ENCODE measurements at places on chromosomes 12 and 14.

DNA sequence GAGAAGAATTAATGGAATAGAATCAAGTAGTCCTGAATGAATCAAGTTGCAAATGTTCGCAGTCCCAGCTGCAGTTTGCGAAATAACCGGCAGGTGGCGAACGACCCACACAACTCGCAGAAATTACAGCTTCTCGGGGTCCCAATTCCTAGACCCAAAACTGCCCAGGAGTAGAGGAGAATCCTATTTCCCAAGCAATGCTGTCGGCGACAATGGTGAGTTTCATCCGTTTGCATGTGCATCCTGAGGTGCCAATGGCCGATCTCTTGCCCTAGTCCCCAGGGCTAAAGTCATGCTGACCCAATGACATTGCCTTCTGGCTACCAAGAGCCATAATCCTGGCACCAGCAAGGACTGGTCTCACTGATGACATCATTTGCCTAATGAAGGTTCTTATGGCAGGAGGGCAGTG is 8.5 kb upstream of the ASCL1 start:
- DNase-seq, result peak; percentile 67

DNA sequence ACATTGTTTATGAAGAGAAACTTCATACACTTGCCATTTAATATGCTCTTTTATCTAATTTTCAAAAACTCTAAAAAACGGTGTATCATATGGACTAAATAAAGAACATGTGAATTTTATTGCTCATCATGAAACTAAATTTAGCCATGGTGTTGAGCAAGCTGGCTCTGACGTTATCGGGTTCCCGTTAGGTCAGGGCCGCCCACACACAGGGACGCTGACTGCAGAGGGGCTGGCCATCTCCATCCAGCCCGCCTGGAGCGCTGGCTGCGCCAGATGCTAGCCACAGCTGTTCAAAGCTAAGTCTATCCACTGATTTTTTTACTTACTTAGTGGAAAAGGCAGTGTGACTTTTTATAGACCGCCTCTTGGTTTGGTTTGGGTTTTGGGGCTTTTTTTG is 36.5 kb upstream of the DYNC1H1 start:
- DNase-seq, result no peak

DNA sequence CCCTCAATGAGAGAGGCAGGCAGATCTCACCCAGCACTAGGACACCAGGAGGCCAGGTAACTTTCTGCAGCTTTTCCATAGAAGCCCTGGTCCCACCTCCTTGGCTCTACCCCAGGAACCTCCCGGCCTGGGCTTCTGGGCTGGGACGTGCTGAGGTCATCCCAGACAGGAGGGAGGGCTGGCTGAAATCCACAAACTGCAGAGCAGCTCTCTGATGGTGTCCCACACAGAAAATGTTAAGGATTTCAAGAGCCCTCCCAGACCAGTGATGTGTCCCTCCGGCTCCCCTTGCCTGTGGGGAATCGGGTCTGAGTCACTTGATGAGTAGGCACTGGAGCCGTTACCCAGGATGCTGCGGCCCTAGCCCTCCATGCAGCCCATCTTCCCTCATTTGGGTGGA is 124.1 kb downstream of the ESRRB start:
- no peak for DNase-seq

DNA sequence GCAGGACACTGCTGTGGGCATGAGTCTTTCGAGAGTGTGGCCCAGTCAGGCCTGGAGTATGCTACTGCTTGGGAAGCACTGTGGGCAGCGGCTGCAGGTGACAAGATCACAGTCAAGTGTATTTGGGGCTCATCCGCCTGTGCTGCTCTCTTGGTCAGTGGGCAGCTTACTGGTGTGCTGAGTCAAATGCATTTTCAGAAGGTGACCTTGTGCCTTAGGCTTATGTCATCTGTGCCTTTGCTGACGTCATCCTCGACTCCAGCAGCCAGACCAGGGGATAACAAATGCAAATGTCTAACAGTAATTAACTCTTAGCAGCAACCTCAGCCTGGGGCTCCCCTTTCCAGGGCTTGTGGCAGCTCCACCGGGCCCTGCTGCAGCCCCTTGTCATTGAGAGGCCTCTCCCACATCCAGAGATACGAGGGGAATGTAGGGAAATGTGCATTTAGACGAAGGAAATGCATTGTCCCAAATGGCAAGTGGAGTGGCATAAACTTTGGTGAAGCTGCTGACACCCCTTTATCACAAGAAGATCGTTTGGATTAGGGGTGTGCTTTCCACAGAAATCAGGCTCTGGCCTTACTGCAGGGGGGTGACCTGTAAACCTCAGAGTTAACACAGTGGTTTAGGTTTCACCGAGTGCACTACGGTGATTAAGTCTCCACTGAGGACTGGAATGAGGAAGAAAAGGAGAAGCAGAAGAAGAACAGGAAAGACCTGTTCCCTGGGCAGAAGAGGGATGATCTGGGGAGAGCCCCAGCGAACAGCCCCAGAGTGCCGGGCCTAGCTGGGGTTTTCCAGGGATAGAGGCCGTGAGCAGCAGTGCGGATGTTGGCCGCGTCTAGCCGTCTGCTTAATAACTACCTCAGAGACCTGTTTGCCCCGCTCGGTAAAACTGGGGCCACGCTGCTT is 39.7 kb downstream of the PSMA6 start:
- no peak for DNase-seq

- DNase-seq, result peak; percentile 60
Observed at GRCh38 chr14:70045844-70046535, 142.8 kb downstream of the SLC8A3 start.

DNA sequence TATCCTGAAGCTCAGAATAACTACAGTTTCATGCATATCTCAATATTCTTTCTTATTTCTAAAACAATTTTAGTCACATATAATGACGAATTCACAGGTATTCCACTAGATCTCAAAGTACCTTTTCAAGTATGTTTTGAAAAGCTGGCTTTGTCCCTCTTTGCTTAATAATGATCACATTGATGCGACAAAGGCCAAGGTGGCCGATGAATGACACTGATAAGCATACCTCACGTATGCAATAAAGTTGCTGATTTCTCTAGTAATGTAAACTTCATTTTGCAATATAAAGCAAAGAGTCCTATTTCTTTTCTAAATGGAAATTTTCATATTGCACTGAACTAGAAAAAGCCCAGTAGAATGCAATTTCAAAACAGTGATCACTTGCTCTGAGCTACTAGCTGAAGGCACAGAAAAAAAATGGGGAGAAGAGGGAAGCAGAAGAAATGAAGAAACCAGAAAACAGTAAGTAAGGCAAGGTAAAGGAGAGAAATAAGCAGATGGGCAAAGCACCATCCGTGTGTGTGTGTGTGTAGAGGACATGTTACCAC is 29.3 kb downstream of the FGD6 start:
- no peak for DNase-seq

- no peak for DNase-seq
Observed at GRCh38 chr12:88242571-88242925, 100.4 kb downstream of the TMTC3 start.

DNA sequence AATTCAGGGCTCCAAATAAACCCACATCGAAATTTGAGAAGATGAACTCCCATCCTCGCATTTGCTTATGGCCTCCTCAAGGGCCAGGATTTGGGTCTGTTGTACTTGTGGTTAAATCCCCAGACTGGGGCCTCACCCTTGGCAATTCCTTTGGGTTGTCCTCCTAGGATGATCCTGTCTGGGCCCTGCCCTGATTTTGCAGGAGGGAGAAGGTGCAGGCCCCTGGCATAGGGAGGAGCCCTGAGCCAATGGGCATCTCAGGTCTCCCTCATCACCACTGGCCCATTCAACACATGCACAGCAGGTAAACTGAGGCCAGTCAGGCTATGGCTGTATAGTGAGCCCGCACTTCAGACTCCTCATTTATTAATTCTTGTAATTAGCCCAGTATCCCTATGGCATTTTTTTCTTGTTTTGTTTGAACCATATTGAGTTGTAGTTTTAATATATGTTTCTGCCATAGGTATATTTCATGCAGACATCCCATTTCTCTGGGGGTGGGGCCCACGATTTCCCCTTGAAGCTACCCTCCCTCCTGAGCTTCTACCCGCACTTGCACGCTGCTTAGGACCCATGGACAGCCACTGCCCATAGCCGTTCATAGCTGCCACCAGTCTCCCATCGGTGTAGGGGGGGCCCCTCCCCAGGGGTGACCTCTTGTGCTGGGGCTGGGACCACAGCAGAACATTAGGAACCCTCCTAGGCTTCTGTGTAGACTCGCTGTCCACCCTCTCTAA is 67.1 kb upstream of the DDX11 start:
- no peak for DNase-seq

- DNase-seq, result no peak
Observed at GRCh38 chr12:32507942-32508320, 108.6 kb downstream of the FGD4 start.

DNA sequence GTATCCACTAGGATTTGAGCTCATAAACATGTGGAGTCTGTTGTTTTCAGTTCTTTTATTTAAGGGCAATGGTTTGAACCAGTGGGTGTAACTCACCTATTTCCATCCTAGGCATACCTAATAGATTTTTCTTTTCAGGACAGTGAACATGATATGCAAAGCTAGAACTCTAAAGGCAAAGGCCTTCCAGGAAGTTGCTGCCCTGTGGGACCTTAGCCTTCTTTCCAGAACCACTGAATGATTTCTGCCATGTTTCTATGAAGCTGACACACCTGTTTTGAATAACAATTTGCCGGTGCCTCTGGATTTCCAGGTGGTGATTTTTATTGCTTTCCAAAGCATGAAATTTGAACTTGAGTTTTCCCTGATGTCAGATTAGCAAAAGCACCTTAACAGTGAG is 372.9 kb upstream of the FAR2 start:
- DNase-seq, result no peak

GRCh38 chr14:52513249-52513648 is 39.1 kb downstream of the TXNDC16 start:
- DNase-seq, result no peak

DNA sequence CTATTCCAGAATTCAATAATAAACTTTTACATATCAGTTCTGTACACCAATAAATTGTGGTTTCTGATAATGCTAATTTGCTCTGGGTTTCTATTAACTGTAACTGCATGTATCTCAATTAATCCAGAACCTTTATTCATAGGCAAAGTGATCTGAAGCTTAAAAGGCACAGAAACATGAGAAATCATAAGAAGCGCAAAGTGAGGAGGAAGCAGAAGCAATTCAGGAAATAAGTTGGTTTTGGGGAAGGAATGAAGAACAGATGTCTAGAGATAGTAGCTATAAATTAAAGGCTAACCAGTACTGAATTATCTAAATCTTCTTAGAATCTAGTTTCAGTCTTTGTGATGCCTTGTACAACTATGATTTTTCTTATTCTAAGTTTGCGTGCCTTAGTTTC is 24.6 kb downstream of the KERA start:
- no peak for DNase-seq

- no peak for DNase-seq
Observed at GRCh38 chr12:70605976-70606375, 31.3 kb downstream of the PTPRB start.

DNA sequence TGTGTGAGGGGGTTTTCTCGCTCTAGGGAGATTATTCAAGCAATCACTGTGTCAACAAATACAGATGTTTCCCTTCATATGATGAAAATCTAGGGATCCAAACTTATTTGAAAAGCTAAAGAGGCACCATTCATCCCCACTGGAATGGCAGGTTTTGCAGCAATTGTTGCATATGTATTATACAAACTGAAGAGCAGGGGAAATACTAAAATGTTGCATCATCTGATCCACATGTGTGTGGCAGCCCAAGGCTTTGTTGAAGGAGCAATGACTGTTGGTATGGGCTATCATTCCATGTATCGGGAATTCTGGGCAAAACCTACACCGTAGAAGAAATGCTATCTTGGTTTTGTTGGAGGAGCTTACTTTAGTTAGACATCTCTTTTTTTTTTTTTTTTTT is 4.1 kb upstream of the PRPF40B start:
- no peak for DNase-seq

DNA sequence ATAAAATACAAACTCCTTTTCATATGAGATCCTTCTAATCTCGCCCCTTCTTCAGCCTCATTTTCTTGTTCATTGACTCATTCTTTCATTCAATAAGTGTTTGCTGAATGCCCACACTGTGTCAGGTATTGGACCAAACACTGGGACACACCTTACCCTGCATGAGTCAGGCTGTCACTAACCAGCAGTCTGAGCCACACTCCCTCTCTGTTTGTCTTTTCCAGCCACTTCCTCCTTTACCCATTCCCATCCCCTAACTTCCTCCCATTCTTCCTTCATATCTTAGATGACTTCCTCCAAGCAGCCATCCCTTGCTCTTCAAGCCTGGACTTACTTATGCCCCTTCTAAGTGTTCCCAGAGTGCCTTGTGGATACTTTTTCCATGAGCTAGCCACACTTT is 27.0 kb upstream of the HIF1A start:
- no peak for DNase-seq

GRCh38 chr14:75267141-75267721 is 11.4 kb upstream of the FOS start:
- no peak for DNase-seq

GRCh38 chr14:95569440-95569839 is 34.6 kb downstream of the GLRX5 start:
- no peak for DNase-seq

- DNase-seq, result peak; percentile 51
Observed at GRCh38 chr12:120971299-120972180, 6.8 kb upstream of the HNF1A start.

DNA sequence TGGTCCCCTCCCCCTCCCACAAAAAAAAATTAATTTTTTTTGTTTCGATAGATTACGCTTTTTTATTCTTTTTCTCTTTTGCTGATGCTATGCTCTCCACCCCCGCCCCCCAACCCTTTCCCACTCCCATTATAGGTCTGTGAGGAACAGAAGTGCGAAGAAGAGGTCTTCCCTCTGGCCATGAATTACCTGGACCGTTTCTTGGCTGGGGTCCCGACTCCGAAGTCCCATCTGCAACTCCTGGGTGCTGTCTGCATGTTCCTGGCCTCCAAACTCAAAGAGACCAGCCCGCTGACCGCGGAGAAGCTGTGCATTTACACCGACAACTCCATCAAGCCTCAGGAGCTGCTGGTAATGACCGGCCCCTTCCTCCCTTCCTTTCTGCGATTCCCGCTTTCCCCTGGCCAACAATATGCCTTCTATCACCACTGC is 2.3 kb downstream of the CCND2 start:
- DNase-seq, result no peak

DNA sequence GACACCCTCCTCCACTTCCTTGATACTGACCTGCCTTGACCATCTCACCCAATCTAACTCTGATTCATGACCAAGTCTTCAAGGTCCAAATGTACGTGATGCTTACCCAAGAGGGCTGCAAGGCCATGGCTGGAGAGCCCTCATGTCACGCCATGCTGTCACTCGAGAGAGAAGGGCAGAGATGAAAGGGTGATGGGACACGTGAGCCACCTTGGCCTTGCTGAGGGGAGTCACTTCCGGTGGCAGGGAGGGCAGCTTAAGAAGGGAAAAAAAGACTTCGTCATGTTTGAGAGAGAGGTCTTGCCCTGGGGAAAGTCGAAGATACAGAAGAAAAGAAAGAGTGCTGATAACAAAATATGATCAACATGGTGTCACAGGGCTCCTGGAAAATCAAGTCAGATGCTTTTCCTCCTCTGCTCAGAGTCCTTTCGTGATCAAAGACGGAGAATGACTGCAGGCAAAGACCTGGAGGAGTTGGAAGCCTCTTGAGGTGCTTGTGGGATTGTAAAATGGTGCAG is 3.3 kb upstream of the SCARB1 start:
- DNase-seq, result no peak

- DNase-seq, result no peak
Observed at GRCh38 chr14:58797010-58797429, 159.3 kb downstream of the DACT1 start.

GRCh38 chr12:99110868-99111267 is 465.8 kb downstream of the APAF1 start:
- no peak for DNase-seq

All from NCI-H1694 (cell line).